ENCODE measurements at places on chromosomes 7 and 10.

GRCh38 chr10:126014309-126014708, 117.9 kb downstream of the FANK1 start:
- DNase-seq, result no peak

DNA sequence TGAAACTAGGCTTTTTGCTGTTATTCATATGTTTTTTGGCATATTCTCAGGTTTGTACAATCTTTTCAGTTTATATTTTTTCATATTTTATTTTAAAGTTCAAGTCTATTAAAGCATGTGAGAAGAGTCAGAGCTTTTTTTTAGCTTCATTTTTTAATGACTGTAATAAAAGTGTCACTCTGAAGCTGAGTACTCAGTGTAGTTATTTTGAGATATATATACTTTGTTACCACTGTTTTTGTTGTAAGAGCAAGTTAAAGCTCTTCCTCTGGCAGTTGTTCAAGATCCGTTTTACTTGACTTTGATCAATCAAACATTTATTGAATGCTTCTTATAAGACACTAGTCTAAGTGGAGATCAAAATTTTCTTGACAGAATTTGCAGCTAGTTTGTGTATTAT, 37.5 kb downstream of the CASD1 start:
- DNase-seq, result no peak

DNA sequence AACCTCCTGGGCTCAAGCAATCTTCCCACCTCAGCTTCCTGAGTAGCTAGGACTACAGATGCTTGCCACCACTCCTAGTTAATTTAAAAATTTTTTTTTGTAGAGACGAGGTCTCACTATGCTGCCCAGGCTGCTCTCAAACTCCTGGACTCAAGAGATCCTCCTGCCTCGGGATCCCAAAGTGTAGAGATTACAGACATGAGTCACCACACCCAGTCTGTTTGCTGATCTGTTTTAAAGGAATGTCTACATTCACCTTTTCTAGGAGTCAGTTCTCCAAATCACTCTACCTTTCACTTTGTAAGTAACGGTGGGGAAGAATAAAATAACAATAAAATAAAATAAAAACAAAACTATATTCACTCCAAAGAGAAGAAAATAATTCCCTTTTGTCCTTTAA, 86.6 kb upstream of the AGBL3 start:
- no peak for DNase-seq

DNA sequence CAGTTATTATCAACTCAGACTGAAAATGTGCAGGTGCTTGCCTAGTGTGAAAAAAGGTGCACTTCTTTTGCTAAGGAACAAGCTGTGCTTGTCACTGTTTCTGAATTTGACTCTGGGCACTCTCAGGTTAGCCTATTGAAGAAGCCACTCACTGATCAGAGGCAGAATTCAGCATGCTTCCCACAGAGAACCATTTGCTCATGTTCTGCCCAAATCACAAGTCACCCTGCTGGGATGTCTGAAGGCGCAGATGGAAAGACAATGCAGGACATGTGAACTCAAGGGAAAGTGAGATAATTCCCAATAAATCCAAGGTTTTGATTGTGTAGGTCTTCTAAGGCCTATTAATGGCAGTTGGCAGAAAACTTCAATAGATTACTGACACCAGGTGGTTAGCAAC, 47.8 kb upstream of the CSTF2T start:
- DNase-seq, result no peak

GRCh38 chr7:111561654-111561903, 713 bp downstream of the IMMP2L start:
- DNase-seq, result no peak

- no peak for DNase-seq
Observed at GRCh38 chr7:138064856-138065357, 11.4 kb upstream of the AKR1D1 start.

DNA sequence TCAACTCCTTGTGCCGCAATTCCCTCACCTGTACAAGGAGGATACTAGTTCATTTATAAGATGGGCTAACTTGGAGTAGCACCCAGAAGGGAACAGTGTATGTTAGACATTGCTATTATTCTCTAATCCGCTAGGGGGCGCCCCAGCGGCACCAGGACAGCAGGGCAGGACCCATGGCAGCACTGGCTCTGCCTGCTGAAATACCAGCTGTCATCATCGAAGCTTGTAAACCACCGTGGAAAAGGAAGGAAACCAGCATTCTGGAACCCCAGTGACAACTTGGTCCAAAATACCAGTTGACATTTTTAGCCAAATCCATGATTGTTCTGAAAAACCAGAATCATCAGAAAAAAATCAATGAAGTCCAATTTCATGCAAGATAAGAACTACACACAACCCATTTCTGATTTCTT, 134.4 kb downstream of the ITGA8 start:
- DNase-seq, result no peak

DNA sequence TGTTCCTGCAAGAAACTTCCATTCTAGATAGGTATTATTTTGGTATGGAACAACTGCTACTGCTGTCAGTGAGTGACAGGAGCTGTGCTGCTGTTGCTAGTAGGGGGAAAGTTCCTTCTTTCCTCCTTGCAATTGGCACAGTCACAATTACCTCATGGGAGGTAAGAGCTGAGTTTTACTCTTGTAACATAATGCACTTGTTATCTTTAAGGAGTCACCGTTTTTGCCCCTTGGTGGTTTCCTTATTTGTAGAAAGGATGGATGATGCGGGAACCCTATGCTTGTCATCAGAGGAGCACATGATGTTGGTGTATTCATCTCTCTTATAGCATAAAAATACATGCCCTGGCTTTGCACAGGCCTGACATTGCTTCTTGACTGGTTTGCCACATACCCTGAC, 234.7 kb upstream of the NPY start:
- DNase-seq, result no peak

- no peak for DNase-seq
Observed at GRCh38 chr10:132925614-132926013, 16.8 kb downstream of the CFAP46 start.

GRCh38 chr7:94338921-94339371, 55.7 kb upstream of the COL1A2 start:
- DNase-seq, result no peak

GRCh38 chr7:50477640-50478039, 27.5 kb upstream of the FIGNL1 start:
- DNase-seq, result no peak

DNA sequence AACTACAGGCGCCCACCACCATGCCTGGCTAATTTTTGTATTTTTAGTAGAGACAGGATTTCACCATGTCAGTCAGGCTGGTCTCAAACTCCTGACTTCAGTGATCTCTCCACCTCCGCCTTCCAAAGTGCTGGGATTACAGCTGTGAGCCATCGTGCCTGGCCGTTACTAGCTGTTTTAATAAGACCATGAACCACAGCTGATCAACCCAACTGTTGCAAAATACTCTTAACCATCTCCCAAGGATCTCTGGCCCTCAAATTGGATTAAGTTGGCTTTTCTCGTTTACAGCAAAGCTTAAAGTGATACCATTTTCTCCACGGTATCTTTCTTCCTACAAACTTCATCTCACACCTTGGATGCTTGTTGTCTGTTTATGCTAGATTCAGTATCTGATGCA, 18.3 kb downstream of the ZFAND2A start:
- DNase-seq, result no peak

- no peak for DNase-seq
Observed at GRCh38 chr10:124416733-124417132, 2.0 kb downstream of the OAT start.

DNA sequence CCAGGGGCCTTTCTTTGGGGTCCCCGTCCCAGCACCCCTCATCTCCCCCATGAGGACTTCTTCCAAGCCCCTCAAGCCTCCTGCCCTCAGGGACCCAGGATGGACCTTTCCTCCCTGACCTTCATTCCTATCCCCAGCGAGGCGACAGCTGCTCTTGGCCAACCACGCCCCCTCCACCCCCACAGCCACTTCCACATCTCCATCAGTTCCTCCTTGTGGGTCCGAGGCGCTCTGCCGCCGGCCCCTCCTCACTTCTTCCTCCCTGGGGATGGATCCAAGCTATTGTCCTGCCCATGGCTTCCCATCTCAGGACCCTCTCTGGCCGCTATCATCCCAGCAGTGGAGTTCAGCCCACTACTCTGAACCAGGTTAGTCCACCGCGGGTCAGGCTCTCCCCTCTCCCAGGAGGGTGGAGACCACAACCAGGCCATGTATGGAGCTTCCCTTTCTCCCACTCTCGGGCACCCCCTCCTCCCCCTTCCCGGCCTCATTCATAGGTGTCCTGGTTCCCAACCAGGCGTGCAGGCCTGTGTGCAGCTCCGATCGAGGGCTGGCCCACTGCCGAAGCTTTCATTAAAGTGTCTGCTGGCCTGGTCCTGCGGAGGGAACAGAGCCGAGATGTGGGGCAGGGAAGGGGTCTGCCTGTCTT, 1.7 kb upstream of the SH2B2 start:
- no peak for DNase-seq

DNA sequence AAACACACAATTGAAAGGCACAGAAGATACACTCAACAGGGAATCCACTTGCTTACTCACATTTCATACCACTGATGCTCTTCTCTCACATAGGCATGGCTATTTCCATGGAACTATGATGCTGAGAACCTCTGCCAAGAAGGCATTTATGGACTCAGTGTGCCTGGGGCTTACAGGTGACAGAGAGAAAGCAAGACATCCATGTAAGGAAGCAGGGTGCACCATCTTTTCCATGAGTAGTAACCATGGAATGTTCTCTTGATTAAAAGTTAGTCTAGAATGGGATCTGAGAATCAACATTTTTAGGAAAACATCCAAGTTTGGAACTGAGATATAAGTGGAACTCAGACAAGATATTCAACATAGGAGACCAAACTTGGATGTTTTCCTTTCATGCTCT, 52.5 kb upstream of the MACC1 start:
- no peak for DNase-seq

DNA sequence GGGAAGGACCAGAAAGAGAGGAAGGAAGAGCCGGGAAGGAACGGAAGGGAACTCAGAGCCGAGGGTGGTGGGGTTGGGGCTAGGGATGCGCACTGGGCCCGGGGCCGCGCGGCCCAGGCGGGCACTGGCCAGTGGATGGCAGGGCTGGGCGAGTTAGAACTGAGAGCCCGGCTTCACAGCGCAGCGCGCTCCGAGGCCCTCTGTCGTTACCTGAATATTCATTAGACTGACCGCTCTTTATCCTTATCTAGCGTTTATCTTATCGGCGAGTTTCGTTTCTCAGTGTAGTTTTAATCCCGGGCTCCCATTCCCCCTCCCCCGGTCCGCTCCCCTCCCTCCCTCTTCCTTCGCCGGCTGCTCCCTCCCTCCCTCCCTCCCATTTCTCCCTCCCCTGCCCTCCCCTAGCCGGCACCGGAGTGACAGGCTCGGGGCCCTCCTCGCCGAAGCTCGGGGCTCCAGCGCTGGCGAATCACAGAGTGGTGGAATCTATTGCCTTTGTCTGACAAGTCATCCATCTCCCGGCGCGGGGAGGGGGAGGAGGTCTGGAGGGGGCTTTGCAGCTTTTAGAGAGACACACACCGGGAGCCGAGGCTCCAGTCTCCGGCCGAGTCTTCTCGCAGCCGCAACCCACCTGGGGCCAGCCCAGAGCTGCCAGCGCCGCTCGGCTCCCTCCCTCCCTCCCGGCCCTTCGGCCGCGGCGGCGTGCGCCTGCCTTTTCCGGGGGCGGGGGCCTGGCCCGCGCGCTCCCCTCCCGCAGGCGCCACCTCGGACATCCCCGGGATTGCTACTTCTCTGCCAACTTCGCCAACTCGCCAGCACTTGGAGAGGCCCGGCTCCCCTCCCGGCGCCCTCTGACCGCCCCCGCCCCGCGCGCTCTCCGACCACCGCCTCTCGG, at the start of gene PAX2:
PAX2 (plus strand) TSS at position 596 of the 895 bp plus-strand sequence. CDS start 679 bp downstream, outside the sequence.
- DNase-seq, result no peak

DNA sequence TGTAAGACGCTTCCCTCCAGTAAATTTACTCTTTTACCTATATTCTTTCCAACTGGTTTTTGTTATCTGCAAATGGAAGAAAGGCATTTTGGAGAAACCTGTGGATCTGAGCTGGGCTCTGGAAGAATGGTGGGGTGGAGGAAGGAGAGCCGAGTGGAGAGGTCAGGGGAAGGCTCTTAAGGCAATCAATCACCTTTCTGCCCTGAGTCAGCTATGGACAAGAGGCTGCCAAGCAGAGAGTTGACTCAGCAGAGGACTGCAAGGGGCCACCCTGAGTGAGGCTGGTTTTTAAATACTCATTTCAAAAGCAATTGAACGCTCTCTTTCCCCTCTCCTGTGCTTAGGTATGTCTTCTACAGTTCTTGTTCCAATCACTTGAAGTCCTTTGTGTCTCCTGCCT, 81.8 kb downstream of the SPAG6 start:
- DNase-seq, result no peak

DNA sequence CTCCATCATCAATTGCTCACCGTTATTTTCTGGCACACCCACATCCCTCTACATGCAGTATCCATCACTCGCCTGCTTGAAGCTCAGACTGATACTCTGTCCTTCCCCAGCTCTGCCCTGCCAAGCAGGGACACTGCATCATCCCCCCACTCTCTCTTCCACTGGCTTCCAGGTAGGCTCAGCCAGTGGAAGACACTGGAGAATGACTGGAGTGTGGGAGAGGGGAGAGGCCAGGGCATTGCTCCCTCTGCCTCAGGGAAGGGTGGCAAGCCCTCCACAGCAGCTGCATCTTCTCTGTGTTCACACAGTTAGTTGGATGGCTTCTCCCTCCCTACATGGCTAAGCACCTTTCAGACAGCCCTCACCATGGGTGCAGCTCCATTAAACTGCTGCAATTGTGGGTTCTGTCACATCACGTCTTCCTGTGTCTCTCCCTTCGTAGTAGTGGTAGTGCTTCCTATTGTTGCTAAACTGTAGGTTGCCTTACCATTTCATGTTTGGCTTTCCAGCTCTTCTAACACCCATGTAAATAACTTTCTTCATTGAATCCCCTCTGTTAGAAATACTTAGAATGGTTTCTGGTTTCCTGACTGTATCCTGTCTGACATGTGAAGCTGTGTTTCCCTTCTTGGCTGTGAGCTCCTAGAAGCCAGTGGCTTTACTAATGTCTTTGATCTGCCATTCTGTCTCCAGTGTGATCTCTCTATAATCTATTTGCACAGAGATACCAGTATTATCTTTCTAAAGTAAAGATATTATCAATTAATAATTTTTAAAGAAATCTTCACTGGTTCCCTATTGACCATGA, 483.7 kb upstream of the LRRN3 start:
- DNase-seq, result no peak

GRCh38 chr7:130366564-130366963, 13.7 kb upstream of the CPA1 start:
- DNase-seq, result no peak

DNA sequence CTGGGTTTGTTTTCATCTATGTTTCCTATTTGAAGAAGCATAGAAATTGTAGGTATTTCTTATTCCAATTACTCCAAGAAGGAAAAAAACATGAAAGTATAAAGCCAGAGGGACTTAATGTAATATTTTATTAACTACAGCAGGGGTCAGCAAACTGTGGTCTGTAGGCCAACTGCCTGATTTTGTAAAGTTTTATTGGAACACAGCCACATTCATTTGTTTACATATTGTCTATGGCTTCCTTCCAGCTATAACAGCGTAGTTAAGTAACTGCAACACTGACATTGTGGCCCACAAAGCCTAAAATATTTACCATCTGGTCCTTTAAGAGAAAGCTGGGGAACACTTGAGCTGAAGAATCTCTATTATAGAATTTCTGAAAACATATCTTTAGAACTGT, 306.2 kb downstream of the BICC1 start:
- DNase-seq, result no peak
